ENCODE measurements at places on chromosomes 11 and 22. TPM values are rescaled to one million over a fixed set of nuclear protein-coding genes. Genes with fewer than 3 reads are reported as not detected.

Gene OR10A2
- total RNA-seq, result not detected

Gene HEPN1
- total RNA-seq, result not detected

DNA sequence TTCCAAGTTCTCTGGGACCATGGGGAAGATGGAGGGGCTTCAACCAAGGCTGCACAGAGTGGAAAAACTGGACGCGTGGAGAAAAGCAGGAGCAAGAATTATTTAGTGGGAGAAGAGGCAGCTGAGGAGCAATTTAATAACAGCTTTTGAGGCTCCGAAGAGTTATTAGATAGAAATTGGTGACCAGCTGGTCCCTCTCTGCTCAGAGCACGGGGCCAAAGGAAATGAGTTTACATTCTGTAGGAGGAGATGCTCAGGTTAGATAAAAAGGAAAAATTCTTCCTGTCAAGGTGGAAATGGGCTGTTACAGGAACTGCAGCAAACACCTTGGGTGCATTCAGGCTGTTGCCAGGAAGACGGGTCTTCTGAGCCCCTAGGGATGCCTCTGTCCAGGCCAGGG lies 47.0 kb upstream of the GALNT18 start:
- no peak for DNase-seq

DNA sequence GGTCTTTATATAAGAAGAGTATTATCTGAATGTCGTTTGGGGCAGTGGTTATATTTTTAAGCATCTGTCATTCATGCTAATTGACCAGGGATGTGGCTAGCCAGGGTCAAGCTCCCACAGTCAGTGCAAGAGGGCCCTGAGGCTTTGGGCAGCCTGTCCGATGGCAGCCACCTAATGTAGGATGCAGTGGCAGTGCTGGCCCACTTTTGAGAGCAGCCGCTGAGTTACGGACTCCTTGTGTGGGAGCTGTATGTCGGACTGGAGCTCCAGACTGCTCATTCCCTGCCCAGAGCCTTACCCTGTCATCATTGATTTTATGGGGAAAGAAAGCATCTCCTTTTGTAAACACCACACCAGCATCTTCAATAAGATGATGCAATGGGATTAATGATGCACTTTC lies 99.5 kb downstream of the SYT9 start:
- no peak for DNase-seq
